ENCODE measurements at places on chromosomes 6 and 20.

DNA sequence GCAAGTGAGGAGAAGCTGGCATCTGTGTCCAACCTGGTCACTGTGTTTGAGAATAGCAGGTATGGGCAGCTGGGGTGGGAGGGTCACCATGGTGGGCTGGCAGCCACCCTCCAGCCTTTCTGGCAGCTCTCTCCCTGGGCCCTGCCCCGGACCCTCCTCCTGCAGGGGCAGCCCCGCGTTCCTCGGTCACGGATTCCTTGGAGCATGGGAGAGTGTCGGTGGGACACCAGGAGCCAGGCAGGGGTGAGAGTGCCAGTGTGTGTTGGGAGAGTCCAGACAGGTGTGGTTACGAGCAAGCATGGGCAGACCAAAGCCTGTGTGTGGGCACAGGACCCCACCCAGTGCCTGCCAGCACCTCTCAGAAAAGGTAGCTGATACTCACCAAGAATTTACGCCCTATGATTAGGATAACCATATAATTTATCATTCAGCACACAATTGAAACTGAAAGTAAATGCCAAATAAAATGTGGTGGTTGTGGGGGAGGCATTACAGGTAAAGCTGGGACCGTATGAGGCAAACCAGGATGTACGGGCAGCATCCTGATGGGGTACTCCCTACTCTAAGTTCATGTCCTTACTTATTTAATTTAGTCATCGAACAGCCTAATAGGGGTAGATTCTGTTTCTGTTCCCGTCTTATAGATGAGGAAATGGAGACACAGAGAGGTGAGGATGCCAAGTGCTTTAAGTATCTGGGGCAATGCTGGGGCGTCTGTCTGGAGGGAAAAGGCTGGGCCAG is 542 bp downstream of the FGD2 start:
- DNase-seq, result peak; percentile 60

DNA sequence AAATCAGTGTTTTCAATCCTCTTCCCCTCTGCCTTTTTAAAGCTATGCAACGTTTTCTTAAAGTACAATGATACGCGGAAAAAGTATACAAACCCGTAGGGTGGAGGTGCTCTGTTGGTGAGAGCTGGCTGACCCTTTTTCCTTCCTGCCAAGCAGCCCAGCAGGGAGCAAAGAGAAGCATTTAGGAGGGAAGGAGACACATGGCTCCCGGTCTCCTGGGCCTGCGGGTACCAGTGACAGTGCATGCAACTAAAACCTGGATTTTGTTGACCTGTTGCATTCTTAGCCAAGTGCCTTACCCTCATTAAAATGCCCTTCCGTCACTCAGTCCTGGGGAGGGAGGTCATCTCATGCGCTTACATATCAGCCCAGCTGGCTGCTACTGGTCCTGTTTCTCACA is 87.2 kb downstream of the SLX4IP start:
- no peak for DNase-seq

DNA sequence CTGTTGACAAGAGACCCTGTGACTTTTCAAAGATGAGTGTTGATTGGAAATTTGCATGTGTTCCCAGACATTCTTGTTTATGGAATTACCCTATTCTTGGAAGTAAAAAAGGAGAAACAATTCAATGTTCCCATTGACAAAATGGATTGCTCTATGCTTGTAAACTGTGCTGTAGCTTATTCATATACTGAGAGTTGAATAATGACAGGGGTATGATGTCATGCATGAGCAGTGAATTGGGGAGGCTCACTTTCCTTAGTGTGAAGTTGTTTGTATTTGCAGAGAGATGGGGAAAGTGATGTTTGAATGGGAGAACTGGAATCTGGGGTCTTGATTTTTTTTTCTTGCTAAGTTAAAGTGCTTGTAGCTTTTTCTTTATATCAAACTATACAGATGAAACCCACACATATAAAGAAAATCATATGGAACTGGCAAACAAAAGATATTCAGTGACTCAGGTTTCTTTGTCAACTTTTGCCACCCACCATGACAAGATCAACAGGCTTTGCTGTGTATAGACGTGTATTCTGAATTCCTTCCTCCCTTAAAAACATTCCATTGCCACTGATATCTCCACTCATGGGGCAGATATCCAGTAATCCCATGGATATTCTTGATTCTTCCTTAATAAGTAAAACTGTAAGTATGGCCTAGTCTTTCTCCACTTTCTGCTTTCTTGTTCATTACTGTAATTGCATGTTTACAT is 97.8 kb upstream of the JAG1 start:
- no peak for DNase-seq

DNA sequence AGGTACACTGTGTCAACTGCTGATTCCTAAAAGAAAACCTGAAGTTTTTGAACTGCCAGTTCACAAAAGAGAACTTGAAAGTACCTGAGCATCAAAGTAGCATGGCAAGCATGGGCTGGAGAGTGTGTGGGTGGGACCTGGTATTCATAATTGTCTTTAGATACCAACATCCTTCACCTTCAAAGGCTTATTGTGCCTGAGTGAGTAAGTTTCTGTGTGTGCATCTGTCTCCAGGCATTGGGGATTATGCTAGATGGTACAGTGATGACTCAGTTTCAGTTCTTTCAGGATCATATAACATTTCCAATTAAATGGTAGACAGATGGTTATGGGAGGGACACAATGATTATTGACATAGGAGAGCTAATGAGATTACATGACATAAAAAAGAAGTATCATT is 238.5 kb downstream of the ZFAND3 start:
- DNase-seq, result no peak

- no peak for DNase-seq
Measured at GRCh38 chr6:18270216-18270615, 5.9 kb upstream of the DEK start.

DNA sequence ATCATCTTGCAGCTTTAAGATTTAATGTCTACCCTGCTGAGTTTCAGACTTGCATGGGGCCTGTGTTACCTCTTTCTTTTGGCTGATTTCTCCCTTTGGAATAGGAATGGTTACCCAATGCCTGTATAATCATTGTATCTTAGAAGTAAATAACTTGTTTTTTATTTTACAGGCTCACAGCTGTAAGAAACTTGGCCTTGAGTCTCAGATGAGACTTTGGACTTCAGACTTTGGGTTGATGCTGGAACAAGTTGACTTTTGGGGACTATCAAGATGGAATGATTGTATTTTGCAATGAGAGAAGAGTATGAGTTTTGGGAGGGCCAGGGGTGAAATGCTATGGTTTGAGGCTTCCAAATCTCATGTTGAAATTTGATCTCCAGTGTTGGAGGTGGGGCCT is 34.9 kb upstream of the CAP2 start:
- DNase-seq, result no peak

- DNase-seq, result no peak
Measured at GRCh38 chr6:166877906-166878305, 78.4 kb downstream of the RNASET2 start.

- no peak for DNase-seq
Measured at GRCh38 chr6:31907158-31907813, 5.4 kb upstream of the ZBTB12 start.

DNA sequence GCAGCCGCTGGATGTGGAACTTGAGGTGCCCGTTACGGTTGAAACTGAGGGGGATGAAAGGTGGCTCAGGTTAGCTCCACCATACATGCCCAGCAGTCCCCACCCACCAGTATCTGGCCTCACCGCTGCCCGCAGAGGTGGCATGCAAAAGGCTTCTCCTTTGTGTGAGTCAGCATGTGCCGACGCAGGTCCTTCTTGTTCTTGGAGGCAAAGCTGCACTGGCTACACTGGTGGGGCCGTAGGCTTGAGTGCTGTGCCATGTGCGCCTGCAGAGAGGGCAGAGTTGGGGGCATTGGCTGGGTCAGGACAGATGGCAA is 15.8 kb downstream of the PCIF1 start:
- DNase-seq, result peak; percentile 16

GRCh38 chr6:13006578-13007300 is 290.2 kb downstream of the PHACTR1 start:
- DNase-seq, result no peak

GRCh38 chr6:25640446-25640845 is 11.6 kb upstream of the SCGN start:
- no peak for DNase-seq

DNA sequence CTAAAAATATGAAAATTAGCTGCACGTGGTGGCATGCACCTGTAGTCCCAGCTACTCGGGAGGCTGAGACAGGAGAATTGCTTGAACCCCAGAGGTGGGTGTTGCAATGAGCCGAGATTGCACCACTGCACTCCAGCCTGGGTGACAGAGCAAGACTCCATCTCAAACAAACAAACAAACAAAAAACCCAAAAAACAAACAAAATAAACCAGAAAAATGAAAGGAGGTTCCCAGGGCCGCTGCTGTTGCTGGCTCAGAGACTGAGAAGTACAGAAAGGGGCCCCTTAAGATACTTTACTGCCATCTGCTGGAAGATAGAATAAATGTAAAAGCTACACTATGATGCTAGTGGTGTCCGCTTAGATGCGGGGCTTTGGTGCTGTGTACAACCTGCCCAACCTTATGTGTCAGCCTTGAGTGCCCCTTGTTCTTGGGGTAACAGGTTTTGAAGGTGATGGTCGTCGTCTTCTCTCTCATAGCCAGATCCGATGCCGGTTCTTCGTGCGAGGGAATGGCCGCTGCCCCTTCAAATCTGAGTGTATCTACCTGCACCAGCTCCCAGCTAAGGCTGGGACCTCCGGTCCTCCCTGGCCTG is 2.8 kb upstream of the FANCE start:
- peak; percentile 83 for DNase-seq

DNA sequence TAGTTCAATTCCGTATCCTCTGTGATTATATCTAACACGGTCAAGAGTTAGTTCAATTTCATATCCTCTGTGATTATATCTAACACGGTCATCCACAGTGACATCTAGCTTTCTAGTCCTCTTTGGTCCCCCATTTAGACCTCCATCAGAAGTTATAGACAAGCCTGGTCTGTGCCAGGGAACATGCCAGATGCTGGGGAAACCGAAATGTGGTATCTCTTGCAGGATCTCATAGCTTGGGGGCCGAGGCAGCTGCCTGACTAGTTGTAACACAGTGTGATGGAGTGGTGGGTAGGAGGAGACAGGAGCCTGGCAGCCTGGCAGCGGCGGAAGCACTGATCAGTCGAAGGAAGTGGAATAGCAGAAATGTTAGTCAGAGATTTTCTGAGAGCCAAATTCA is 13.8 kb upstream of the SMOC2 start:
- DNase-seq, result no peak

- peak; percentile 21 for DNase-seq
Measured at GRCh38 chr20:60210779-60211617, 252.8 kb downstream of the CDH26 start.

GRCh38 chr20:24566656-24567055 is 97.2 kb downstream of the SYNDIG1 start:
- no peak for DNase-seq

DNA sequence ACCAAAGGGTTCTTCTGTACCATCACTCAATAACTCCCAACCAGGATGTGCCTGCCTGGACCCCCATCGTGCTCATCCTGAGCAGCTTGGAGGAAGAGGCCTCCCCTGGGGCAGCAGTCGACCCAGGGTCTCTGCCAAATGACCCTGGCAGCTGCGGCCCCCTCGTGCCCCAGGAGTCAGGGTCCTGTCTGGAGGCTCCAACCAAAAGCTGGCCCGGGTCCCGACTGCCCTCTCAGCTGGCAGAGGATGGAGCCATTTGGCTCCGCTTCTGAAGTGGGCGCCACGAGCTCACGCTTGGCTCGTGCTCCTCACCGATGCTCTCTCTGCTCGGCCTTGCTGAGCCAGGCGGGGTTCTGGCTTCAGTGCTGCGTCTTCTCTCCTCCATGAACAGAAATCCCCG is 56.8 kb downstream of the TFAP2C start:
- DNase-seq, result no peak

- DNase-seq, result no peak
Measured at GRCh38 chr20:8981482-8981881, 87.4 kb upstream of the PLCB4 start.

GRCh38 chr6:41347378-41348050 is 12.1 kb downstream of the NCR2 start:
- no peak for DNase-seq

- DNase-seq, result peak; percentile 49
Measured at GRCh38 chr6:135465307-135465706, 32.2 kb downstream of the AHI1 start.

DNA sequence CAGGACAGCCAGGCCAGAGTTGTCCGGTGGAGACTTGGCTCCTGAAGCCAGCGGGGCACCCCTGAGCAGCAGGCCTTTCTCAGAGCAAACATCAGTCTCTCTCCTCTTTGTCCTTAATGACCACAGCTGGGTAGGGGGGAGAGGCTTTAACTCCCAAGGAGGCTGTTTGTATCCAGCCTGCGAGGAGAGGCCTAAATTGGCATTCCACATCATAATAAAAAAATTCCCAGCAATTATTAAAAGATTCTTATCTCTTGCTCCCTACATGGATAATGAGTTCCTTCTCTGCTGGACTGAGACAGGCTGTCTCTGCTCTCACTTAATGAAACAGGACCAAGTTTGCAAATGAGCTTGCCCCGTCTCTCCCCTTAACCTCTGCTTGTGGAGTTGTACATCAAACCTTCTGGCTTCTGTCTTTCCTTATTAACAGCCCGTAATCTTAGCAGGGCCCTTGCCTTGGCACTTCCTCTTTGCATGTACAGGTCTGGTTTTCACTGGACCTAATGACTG is 838.2 kb downstream of the MAFB start:
- DNase-seq, result no peak

GRCh38 chr20:61433176-61433575 is 181.1 kb downstream of the CDH4 start:
- no peak for DNase-seq

DNA sequence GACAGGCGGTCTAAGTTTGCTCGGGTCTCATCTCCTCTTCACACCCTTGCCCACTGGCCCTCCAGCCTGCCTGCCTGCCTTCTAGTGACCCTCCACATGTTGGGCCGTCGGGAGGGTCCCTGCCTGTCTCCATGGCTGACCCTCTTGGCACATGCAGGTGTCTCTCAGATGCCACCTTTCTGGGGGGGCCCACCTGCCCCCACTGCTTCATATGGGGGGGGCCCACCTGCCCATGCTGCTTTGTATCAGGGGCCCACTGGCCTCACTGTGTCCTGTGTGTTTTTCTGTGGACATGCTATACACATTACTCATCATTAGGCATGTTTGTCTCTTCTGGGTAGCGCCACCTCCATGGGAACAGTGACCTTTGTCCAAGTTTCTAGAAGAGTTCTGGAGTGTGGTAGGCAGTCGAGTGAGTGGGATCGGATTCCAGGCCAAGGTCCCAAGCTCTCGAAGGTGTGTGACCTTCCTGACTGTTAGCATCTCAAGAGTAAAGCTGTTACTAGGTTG is 40.4 kb upstream of the KIF25 start:
- DNase-seq, result no peak

DNA sequence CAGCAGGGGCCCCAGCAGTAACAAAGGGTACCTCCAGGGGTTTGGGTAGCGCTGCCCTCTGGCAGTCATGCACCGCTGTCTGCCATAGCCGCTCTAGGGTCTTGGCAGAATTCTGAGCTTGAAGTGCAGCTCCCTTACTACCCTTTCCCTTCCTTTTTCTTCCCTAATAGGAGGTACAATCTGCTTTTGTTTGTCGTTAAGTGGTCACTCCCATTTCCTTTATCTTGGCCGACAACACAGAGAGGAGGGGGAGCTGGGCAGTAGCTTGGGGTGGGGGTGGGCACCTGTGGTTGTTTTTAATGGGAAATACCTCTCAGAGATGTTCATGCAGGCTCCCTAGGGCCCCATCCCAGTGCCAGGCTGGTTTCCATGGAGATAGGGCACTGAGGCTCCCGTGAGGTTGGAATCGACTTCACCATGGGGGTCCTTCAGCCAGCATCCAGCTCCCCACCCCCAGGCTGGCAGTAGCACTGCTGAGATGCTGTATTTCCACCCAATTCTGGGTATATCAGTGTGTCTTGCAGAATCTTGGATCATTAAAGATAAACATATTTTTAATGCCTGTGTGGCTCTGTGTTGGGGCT is 18.6 kb downstream of the CCDC167 start:
- DNase-seq, result no peak

- DNase-seq, result no peak
Measured at GRCh38 chr20:49666911-49667310, 46.8 kb downstream of the B4GALT5 start.

Data from B cell (primary cell).